CD8-positive, alpha-beta memory T cell (primary cell): ENCODE measurements at places on chromosomes 16 and 17. TPM values are rescaled to one million over a fixed set of nuclear protein-coding genes. Genes with fewer than 3 reads are reported as not detected.

ETV4 gene
- total RNA-seq = 5.3 TPM

PYY gene
- total RNA-seq = not detected

ERN2 gene
- total RNA-seq = not detected

TBC1D28 gene
- not detected for total RNA-seq

CCL5 gene
- total RNA-seq = 591 TPM

NLRC3 gene
- 21.3 TPM for total RNA-seq

STAC2 gene
- not detected for total RNA-seq

GNG13 gene
- total RNA-seq = not detected

SMARCE1 gene
- total RNA-seq = 101 TPM

- no peak for DNase-seq
- no peak overlapping the region for H3K4me3 ChIP-seq
- H3K4me1 ChIP-seq = no peaks in the 10 kb centered on the region
- H3K36me3 ChIP-seq = no peaks in the 10 kb centered on the region
- H3K27me3 ChIP-seq = no peaks in the 10 kb centered on the region
- H3K27ac ChIP-seq = no peak overlapping the region
These were observed 60.2 kb upstream of the PHOSPHO1 start for GRCh38 chr17:49290690-49291359.

DNA sequence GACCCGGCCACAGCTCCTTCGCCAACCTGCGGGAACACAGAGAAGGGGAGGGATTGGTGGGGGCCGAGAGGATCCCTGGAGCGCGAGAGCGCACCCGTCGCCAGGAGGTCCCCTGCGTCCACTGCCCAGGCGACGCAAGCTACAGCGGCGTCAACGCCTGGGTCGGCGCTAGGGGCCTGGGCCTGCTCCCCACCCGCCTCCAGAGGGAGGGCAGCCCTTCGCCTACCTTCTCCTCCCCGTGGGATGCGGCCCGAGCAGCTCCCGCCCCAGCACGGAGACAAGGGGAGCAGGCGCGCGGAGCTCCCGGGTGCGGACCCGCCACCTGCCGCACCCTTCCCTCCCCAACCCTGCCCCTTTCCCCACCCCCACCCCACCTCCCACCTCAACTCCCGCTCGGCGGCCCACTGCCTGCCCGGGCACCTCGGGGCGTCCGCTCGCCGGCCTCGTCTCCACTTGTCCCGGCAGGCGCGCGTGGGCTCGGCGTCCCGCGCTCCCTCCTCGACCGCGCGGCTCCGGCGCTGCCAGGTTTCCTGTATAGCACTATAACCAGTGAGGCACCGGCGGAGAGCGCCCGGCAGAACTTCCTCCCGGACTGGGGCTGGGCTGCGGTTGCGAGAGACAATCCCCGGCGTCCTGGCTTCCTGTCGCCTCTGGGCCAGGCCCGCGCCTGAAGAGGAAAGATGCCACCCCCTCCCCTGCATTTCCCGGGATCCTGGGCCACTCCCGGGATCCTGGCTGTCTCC, 119.1 kb upstream of the SMURF2 start:
- no peak overlapping the region for H3K27ac ChIP-seq
- H3K4me1 ChIP-seq = peaks cover 22% of the 10 kb centered on the region
- peak; percentile 38 for DNase-seq
- peak overlapping the region; percentile 65 for H3K4me3 ChIP-seq
- H3K36me3 ChIP-seq = no peaks in the 10 kb centered on the region

- H3K4me3 ChIP-seq = no peak overlapping the region
- no peak overlapping the region for H3K27ac ChIP-seq
- H3K36me3 ChIP-seq = no peaks in the 10 kb centered on the region
- DNase-seq = no peak
These were observed 622.2 kb downstream of the TOX3 start for GRCh38 chr16:51924744-51925143.

GRCh38 chr16:25010542-25010941, 4.6 kb downstream of the ARHGAP17 start:
- no peaks in the 10 kb centered on the region for H3K27me3 ChIP-seq
- no peak for DNase-seq
- no peak overlapping the region for H3K4me3 ChIP-seq
- H3K4me1 ChIP-seq = peaks cover 55% of the 10 kb centered on the region
- no peak overlapping the region for H3K27ac ChIP-seq

GRCh38 chr16:15046692-15047376, 9.0 kb downstream of the NTAN1 start:
- H3K36me3 ChIP-seq = peaks cover 5% of the 10 kb centered on the region
- H3K27me3 ChIP-seq = no peaks in the 10 kb centered on the region

- H3K36me3 ChIP-seq = no peaks in the 10 kb centered on the region
- no peak for DNase-seq
- H3K4me1 ChIP-seq = peaks cover 41% of the 10 kb centered on the region
- H3K27ac ChIP-seq = no peak overlapping the region
These were observed 3.5 kb downstream of the CYB561 start for GRCh38 chr17:63442549-63443035.

- H3K4me1 ChIP-seq = peaks cover 13% of the 10 kb centered on the region
- H3K27ac ChIP-seq = peak overlapping the region; percentile 9
- H3K4me3 ChIP-seq = peak overlapping the region; percentile 51
- no peaks in the 10 kb centered on the region for H3K36me3 ChIP-seq
- H3K27me3 ChIP-seq = no peaks in the 10 kb centered on the region
These were observed 441 bp downstream of the CMTM4 start for GRCh38 chr16:66695935-66696668.

GRCh38 chr16:8679151-8679550, 4.7 kb downstream of the ABAT start:
- no peaks in the 10 kb centered on the region for H3K27me3 ChIP-seq
- peaks cover 15% of the 10 kb centered on the region for H3K4me1 ChIP-seq
- no peaks in the 10 kb centered on the region for H3K36me3 ChIP-seq
- no peak for DNase-seq

- peaks cover 4% of the 10 kb centered on the region for H3K36me3 ChIP-seq
- DNase-seq = no peak
- H3K27me3 ChIP-seq = no peaks in the 10 kb centered on the region
- no peak overlapping the region for H3K4me3 ChIP-seq
- no peak overlapping the region for H3K27ac ChIP-seq
- H3K4me1 ChIP-seq = no peaks in the 10 kb centered on the region
These were observed 67.1 kb downstream of the NFAT5 start for GRCh38 chr16:69632828-69633227.

DNA sequence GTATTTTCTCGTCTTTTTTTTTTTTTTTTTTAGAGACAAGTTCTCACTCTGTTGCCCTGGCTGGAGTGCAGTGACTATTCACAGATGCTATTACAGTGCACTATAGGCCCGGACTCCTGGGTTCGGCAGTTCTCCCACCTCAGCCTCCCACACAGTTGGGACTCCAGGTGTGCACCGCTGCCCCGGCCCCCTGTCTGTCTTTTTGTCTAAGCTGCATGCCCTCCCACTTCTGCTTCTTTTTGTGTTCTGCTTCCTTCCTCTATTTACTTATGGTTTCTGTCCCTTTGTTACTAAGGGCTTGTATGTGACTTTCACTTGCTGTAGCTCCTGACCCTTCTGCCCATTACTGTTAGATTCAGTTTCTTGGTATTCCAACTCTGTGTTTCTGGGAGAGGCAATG, 20.5 kb downstream of the SLC7A6 start:
- DNase-seq = peak; percentile 39
- no peak overlapping the region for H3K27ac ChIP-seq
- no peaks in the 10 kb centered on the region for H3K27me3 ChIP-seq
- H3K4me3 ChIP-seq = peak overlapping the region; percentile 57
- peaks cover 10% of the 10 kb centered on the region for H3K36me3 ChIP-seq

- no peaks in the 10 kb centered on the region for H3K36me3 ChIP-seq
- peaks cover 10% of the 10 kb centered on the region for H3K4me1 ChIP-seq
- no peaks in the 10 kb centered on the region for H3K27me3 ChIP-seq
- H3K4me3 ChIP-seq = peak overlapping the region; percentile 92
These were observed 818 bp upstream of the BCAS3 start for GRCh38 chr17:60676758-60677307.

DNA sequence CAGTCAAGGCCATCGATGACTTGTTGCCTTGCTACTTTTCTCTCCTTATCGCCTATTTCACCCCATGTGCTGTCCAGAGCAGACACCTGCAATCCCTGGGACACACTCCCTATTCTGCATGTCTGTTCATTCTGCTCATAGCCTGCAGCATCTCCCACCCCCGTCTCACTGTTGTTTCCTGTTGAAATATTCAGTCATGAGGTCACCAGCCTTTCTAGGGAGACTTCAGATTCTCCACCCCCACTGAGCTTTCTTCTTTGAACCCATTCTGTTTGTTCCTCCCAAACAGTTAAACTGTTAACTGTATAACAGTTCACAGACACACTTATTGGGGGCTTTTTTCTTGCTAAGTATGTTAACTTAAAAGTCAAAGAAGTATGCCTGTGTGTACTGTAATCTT, 94.4 kb downstream of the AATF start:
- no peaks in the 10 kb centered on the region for H3K27me3 ChIP-seq
- H3K36me3 ChIP-seq = peaks cover 22% of the 10 kb centered on the region
- DNase-seq = no peak
- peaks cover 6% of the 10 kb centered on the region for H3K4me1 ChIP-seq
- no peak overlapping the region for H3K4me3 ChIP-seq

GRCh38 chr17:63285551-63285950, 160.6 kb downstream of the CYB561 start:
- no peak for DNase-seq
- no peaks in the 10 kb centered on the region for H3K4me1 ChIP-seq
- no peaks in the 10 kb centered on the region for H3K36me3 ChIP-seq
- no peaks in the 10 kb centered on the region for H3K27me3 ChIP-seq
- H3K27ac ChIP-seq = no peak overlapping the region

DNA sequence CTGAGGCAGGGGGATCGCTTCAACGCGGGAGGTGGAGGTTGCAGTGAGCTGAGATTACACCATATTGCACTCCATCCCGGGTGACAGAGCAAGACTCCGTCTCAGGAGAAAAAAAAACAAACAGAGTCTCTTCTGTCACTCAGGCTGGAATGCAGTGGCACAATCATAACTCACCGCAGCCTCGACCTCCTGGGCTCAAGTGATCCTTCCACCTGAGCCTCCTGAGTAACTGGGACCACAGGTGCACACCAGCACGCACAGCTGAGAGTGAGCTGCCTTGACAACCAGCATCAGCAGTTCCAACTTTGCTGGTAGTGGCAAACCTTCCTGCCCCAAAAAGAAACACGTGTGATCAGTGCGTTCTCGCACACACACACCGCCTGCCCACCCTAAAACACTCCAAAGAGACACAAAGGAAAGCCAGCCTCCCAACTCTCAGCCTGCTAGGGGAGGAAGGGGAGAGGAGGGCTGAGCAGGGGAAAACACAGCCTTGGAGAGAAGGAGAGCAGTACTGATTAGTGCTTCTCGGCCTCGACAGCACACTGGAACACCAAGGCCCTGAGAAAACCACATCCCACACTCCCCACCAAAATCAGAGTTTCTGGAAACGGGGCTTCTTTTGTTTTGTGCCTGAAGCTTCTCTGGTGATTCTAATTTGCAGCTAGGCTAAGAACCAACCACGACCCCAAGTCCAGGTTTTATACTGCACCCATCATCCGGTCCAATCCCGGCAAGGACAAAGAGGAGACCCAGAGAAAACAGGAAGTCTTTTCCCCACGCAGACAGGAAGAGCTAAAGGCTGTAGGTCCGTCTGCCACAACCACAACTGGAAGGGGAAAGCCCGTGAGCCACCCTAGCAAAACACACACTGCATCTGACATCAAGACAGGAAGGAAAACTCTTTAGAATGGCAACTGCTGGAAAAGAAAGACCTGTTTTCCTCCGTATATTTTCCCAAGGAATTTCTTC, 28.8 kb downstream of the ZCCHC14 start:
- no peak for DNase-seq
- peak overlapping the region; percentile 48 for H3K27ac ChIP-seq
- H3K36me3 ChIP-seq = no peaks in the 10 kb centered on the region
- no peaks in the 10 kb centered on the region for H3K27me3 ChIP-seq
- peaks cover 31% of the 10 kb centered on the region for H3K4me1 ChIP-seq
- peak overlapping the region; percentile 9 for H3K4me3 ChIP-seq

DNA sequence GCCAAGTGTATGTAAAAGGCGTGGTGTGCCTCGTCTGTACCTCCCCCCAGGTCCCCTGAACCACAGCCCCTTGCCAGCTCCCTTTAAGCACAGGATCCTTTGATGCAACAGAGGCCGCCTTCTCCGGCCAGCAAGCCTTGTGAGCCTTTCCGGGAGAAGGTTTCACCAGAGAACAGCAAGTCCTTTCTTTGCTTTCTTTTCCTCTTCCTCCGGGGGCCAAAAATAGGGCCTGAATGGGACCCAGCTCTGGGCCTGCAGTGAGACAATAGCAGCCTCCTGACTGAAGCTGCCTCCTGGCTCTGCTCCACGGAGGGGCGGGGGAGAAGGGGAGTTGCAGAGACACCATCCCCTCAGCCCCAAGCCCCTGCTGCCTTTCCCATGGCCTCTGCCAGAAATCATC, 9.0 kb downstream of the ADGRG1 start:
- no peak overlapping the region for H3K27ac ChIP-seq
- H3K4me3 ChIP-seq = no peak overlapping the region
- H3K4me1 ChIP-seq = no peaks in the 10 kb centered on the region
- H3K27me3 ChIP-seq = no peaks in the 10 kb centered on the region
- no peak for DNase-seq

GRCh38 chr17:59149841-59150511, 5.0 kb downstream of the SKA2 start:
- no peak overlapping the region for H3K4me3 ChIP-seq
- no peaks in the 10 kb centered on the region for H3K36me3 ChIP-seq
- no peak overlapping the region for H3K27ac ChIP-seq
- peaks cover 12% of the 10 kb centered on the region for H3K4me1 ChIP-seq
- no peak for DNase-seq

GRCh38 chr16:86038926-86039310, 140.0 kb downstream of the IRF8 start:
- no peaks in the 10 kb centered on the region for H3K4me1 ChIP-seq
- DNase-seq = no peak
- H3K27me3 ChIP-seq = no peaks in the 10 kb centered on the region
- H3K27ac ChIP-seq = no peak overlapping the region

- H3K27ac ChIP-seq = no peak overlapping the region
- no peaks in the 10 kb centered on the region for H3K4me1 ChIP-seq
- no peak for DNase-seq
- H3K4me3 ChIP-seq = no peak overlapping the region
- no peaks in the 10 kb centered on the region for H3K27me3 ChIP-seq
These were observed 7.6 kb upstream of the ARHGAP27 start for GRCh38 chr17:45440161-45440778.

DNA sequence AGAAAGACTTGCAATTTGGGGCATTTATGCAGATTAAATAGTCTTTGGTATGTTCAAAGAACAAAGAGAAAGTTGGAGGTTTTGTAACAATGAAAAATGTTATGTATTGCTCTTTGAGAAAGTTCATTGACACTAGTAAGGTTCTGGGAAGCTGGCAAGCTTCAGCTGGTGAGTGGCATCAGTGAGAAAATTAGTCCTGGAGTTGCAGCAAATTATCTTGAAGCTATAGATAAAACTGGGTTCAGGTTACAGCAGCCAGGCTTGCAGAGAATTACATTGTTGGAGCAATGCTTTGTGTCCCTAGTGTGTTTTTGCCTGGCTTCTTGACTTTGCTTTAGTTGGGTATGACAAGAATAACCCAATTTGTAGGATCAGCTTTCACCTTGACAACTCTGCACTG, 221.2 kb downstream of the CDH13 start:
- no peak for DNase-seq
- H3K4me1 ChIP-seq = no peaks in the 10 kb centered on the region
- H3K4me3 ChIP-seq = no peak overlapping the region
- H3K27me3 ChIP-seq = no peaks in the 10 kb centered on the region
